Mesothelial cell of epicardium (in vitro differentiated cells): ENCODE measurements at places on chromosomes 3 and 15. TPM values are rescaled to one million over a fixed set of nuclear protein-coding genes. Genes with fewer than 3 reads are reported as not detected.

DNA sequence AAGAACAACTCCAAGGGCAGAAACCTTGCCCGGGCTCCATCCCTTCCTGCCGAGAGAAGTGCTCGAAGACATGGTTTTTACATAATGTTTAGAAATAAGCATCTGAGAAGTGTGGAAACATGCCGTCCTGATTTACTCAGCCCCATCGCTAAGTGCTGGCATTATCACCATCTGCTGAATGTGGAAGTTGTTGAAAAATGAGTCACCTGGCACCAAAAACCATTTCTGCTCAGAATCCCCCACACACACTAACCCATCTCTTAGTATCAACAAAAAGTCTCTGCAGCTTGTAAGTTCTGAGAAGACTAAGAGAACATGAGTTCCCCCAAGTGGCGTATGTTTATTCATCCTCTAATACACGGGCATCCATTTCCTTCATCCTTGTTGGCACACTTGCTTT is 51.0 kb upstream of the ARL8B start:
- no peak overlapping the region for H3K27ac ChIP-seq
- no peak overlapping the region for H3K4me3 ChIP-seq
- H3K27me3 ChIP-seq = no peaks in the 10 kb centered on the region
- DNase-seq = no peak
- no peaks in the 10 kb centered on the region for H3K36me3 ChIP-seq

DNA sequence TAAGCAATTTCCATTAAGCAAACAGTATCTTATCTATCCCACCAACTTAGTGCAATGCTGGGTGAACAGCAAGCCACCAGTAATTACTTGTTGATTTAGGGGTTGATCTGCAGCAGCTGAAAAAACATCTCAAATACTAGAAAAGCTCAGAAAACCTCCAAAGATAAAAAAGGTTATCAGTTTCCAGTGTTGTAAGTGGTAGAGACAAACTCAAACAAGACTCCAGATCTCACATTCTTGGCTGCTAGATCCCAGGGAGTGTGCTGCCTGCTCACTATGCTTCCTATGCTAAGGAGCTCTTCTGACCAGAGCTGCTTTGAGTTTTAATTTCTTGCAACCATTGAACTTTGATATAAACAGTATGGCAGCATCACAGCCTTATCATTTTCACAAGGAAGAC is 11.3 kb downstream of the B3GALNT1 start:
- no peak overlapping the region for H3K27ac ChIP-seq
- H3K36me3 ChIP-seq = peaks cover 23% of the 10 kb centered on the region
- no peaks in the 10 kb centered on the region for H3K27me3 ChIP-seq
- no peak overlapping the region for H3K4me3 ChIP-seq
- H3K4me1 ChIP-seq = no peaks in the 10 kb centered on the region

- peak; percentile 83 for DNase-seq
- H3K4me1 ChIP-seq = no peaks in the 10 kb centered on the region
- H3K36me3 ChIP-seq = no peaks in the 10 kb centered on the region
- H3K27ac ChIP-seq = no peak overlapping the region
Observed at GRCh38 chr15:97903971-97904572, 56.4 kb upstream of the ARRDC4 start.

GRCh38 chr3:103126115-103126514 is 691.3 kb downstream of the ZPLD1 start:
- H3K27ac ChIP-seq = no peak overlapping the region
- no peaks in the 10 kb centered on the region for H3K27me3 ChIP-seq
- H3K4me1 ChIP-seq = peaks cover 4% of the 10 kb centered on the region
- H3K4me3 ChIP-seq = no peak overlapping the region

- no peak for DNase-seq
- H3K27ac ChIP-seq = no peak overlapping the region
- H3K27me3 ChIP-seq = no peaks in the 10 kb centered on the region
- peaks cover 14% of the 10 kb centered on the region for H3K4me1 ChIP-seq
- H3K36me3 ChIP-seq = no peaks in the 10 kb centered on the region
- H3K4me3 ChIP-seq = no peak overlapping the region
Observed at GRCh38 chr15:61119556-61119955, 109.5 kb downstream of the RORA start.

GRCh38 chr3:17558565-17558964 is 183.9 kb downstream of the TBC1D5 start:
- H3K27ac ChIP-seq = no peak overlapping the region
- peaks cover 8% of the 10 kb centered on the region for H3K4me1 ChIP-seq
- no peak overlapping the region for H3K4me3 ChIP-seq
- H3K36me3 ChIP-seq = peaks cover 7% of the 10 kb centered on the region

- H3K4me3 ChIP-seq = no peak overlapping the region
- no peaks in the 10 kb centered on the region for H3K27me3 ChIP-seq
- DNase-seq = no peak
- no peak overlapping the region for H3K27ac ChIP-seq
Observed at GRCh38 chr3:195773956-195774537, 37.7 kb downstream of the MUC4 start.

GRCh38 chr3:195441051-195441450 is 1.8 kb downstream of the ACAP2 start:
- no peak for DNase-seq
- H3K36me3 ChIP-seq = no peaks in the 10 kb centered on the region
- no peaks in the 10 kb centered on the region for H3K27me3 ChIP-seq
- H3K27ac ChIP-seq = peak overlapping the region; percentile 96
- H3K4me1 ChIP-seq = peaks cover 23% of the 10 kb centered on the region

- no peak for DNase-seq
- no peak overlapping the region for H3K4me3 ChIP-seq
- H3K27me3 ChIP-seq = no peaks in the 10 kb centered on the region
- H3K36me3 ChIP-seq = peaks cover 7% of the 10 kb centered on the region
- no peak overlapping the region for H3K27ac ChIP-seq
Observed at GRCh38 chr3:43418601-43419272, 132.4 kb downstream of the SNRK start.

- no peak overlapping the region for H3K27ac ChIP-seq
- H3K4me3 ChIP-seq = no peak overlapping the region
- no peaks in the 10 kb centered on the region for H3K27me3 ChIP-seq
- no peak for DNase-seq
- H3K4me1 ChIP-seq = peaks cover 5% of the 10 kb centered on the region
- H3K36me3 ChIP-seq = no peaks in the 10 kb centered on the region
Observed at GRCh38 chr15:79339588-79340314, 28.8 kb downstream of the TMED3 start.

- no peaks in the 10 kb centered on the region for H3K27me3 ChIP-seq
- DNase-seq = no peak
- H3K4me1 ChIP-seq = no peaks in the 10 kb centered on the region
Observed at GRCh38 chr15:65595960-65596359, 15.0 kb downstream of the INTS14 start.

DNA sequence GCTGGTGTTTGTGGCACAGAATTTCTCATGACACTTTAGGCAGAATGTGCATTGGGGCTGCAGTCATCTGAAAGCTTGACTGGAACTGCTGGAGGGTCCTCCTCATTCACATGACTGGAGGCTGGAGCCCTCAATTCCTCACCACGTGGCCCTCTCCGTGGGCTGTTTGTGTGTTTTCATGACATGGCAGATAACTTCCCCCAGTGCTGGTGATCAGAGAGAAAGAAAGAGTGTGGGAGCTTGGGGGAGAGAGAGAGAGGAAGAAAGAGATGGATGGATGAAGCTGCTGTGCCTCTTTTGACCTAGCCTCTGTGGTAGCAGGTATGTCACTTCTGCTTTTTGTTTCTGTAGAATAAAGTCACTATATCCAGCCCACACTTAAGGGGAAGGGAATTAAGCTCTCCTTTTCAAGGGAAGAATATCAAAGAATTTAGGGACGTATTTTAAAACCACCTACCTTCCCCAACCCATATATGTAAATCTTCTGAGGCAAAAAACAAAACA is 169.6 kb upstream of the IL12A start:
- peaks cover 3% of the 10 kb centered on the region for H3K36me3 ChIP-seq
- H3K4me1 ChIP-seq = peaks cover 51% of the 10 kb centered on the region
- peak overlapping the region; percentile 13 for H3K27ac ChIP-seq
- no peaks in the 10 kb centered on the region for H3K27me3 ChIP-seq

DNA sequence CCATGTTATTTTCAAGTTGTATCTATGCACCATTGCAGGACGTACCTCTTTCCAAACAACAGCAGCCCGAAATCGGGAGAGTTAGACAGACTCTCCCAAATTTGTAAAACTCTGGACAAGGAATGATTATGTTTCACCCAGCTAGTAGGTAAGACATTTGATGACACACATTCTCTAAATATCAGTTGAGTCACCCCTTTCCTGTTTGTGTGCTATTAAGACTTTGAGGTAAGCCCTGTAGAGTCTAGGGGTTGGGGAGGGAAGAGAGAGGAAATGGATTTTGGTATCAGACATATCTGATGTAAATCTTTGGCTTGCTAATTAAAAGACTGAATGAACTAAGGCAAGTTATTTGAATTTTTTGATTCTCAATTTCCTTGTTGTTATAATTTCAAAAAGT is 999.0 kb downstream of the TUSC7 start:
- no peak for DNase-seq
- no peak overlapping the region for H3K4me3 ChIP-seq

GRCh38 chr15:26661748-26662147 is 111.1 kb downstream of the GABRB3 start:
- no peaks in the 10 kb centered on the region for H3K27me3 ChIP-seq
- DNase-seq = no peak
- no peaks in the 10 kb centered on the region for H3K36me3 ChIP-seq
- no peak overlapping the region for H3K4me3 ChIP-seq

DNA sequence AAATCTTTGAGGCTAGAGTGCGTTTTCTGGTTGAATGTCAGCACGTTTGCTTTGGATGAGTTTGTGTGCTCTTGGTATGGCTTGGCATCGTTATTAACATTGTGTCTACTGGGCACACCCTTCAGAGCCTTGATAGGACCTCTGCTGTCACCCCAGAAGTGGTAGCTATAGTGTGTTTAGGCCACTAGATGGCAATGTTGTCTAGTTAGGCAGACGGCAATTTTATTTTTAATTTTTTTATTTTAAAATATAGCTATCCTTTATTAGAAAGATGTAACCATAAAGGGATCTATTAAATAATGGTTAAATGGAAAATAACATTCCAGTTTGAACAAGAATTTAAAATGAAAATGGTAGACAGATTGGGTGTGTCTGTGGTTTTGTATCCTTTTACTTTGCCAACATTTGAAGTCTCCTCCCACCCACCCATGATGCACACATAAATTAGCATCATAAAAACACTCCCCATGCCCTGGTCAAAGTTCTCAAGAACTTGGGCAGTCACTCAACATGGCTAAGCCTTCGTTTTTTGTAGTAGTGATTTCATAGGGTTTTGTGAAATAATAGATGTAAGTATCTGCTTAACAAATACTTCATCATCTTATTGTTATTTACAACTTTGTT is 200.7 kb downstream of the KCNH8 start:
- no peak overlapping the region for H3K4me3 ChIP-seq
- no peak overlapping the region for H3K27ac ChIP-seq
- H3K36me3 ChIP-seq = no peaks in the 10 kb centered on the region
- H3K27me3 ChIP-seq = peaks cover 1% of the 10 kb centered on the region

GRCh38 chr3:3353153-3353552 is 173.7 kb upstream of the CRBN start:
- H3K27ac ChIP-seq = no peak overlapping the region
- H3K4me3 ChIP-seq = no peak overlapping the region

- H3K4me3 ChIP-seq = peak overlapping the region; percentile 22
- no peak for DNase-seq
- no peaks in the 10 kb centered on the region for H3K36me3 ChIP-seq
- peaks cover 29% of the 10 kb centered on the region for H3K4me1 ChIP-seq
Observed at GRCh38 chr3:111277226-111277625, 205.6 kb downstream of the NECTIN3 start.

DNA sequence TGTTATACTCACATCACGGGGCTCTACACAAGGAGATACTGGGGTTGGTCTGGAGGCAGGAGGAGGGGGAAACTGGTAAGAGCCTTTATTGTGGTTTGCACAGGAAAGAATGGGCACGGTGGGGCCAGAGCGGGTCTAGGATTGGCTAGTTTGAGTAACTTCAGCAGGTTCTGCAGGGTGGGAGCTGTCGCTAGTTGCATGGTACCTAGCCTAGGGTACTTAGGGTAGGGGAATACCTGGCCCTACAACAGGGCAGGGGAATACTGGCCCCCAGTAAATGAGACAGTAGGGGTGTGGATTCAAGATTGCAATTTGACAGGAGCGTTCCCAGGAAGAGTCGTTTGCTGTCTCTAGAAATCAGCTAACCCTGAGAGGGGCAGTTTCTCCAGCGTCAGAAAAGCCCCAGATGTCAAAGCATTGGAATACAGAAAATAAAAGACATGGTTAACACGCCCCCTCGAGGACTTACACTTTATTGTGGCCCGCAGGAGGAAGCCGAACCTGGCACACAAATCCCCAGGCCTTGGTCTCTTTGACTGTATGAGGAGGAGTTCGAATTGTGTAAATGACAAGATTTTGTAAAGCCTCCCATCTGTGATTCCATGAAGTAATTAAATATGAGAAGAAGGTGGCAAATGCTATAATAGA is 32.0 kb downstream of the ST8SIA2 start:
- H3K4me1 ChIP-seq = no peaks in the 10 kb centered on the region
- DNase-seq = no peak
- no peaks in the 10 kb centered on the region for H3K27me3 ChIP-seq

- H3K36me3 ChIP-seq = no peaks in the 10 kb centered on the region
- H3K27me3 ChIP-seq = no peaks in the 10 kb centered on the region
- DNase-seq = no peak
- H3K27ac ChIP-seq = peak overlapping the region; percentile 45
- peaks cover 25% of the 10 kb centered on the region for H3K4me1 ChIP-seq
- no peak overlapping the region for H3K4me3 ChIP-seq
Observed at GRCh38 chr3:12280357-12280806, 8.5 kb upstream of the PPARG start.

- H3K4me1 ChIP-seq = peaks cover 11% of the 10 kb centered on the region
- no peaks in the 10 kb centered on the region for H3K36me3 ChIP-seq
- no peak overlapping the region for H3K4me3 ChIP-seq
- no peak for DNase-seq
- H3K27me3 ChIP-seq = no peaks in the 10 kb centered on the region
Observed at GRCh38 chr3:89533275-89533674, 425.9 kb downstream of the EPHA3 start.

DNA sequence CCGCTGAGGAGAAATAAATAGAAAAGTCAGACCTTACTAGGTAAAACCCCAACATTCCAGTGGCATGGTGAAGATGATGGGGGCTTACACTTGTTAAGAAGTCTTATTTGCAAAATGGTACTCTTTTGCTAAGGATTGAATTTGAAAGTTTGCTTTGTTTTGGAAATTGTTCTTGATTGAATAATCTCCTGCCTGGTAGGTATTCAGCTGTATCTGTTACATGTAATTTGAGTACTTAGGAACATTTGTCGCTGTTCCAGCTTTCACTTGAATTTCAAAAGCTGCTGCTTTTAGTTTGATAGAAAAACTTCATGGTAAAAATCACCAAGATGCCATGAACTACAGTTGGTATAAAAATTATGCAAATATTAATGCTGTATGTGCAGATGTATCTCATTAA is 44.6 kb downstream of the TFG start:
- H3K27ac ChIP-seq = no peak overlapping the region
- peaks cover 19% of the 10 kb centered on the region for H3K36me3 ChIP-seq
- peaks cover 2% of the 10 kb centered on the region for H3K4me1 ChIP-seq
- DNase-seq = no peak

The CX3CR1 gene
- total RNA-seq = 0.20 to 0.51 TPM (median 0.22 TPM) in 3 replicates

The ITIH3 gene
- total RNA-seq = 22.4 to 25.0 TPM (median 23.1 TPM) in 3 replicates

The DZIP1L gene
- 24.9 to 26.5 TPM (median 25.1 TPM) in 3 replicates for total RNA-seq

The GOLGA8G gene
- not detected in 3 replicates for total RNA-seq

The BUB1B gene
- total RNA-seq = 29.0 to 38.2 TPM (median 35.5 TPM) in 3 replicates

The HDDC3 gene
- total RNA-seq = 11.5 to 12.4 TPM (median 11.9 TPM) in 3 replicates

The CATSPER2 gene
- total RNA-seq = 6.6 to 11.2 TPM (median 7.8 TPM) in 3 replicates

The TMEM207 gene
- not detected in 3 replicates for total RNA-seq

The SENP8 gene
- total RNA-seq = 3.7 to 5.3 TPM (median 4.7 TPM) in 3 replicates

The LRRK1 gene
- 1.4 to 2.3 TPM (median 2.0 TPM) in 3 replicates for total RNA-seq

The SLC2A2 gene
- total RNA-seq = not detected in 3 replicates

The CCDC80 gene
- total RNA-seq = 126 to 134 TPM (median 133 TPM) in 3 replicates

The B3GALNT1 gene
- 31.1 to 36.0 TPM (median 31.4 TPM) in 3 replicates for total RNA-seq

The PPM1L gene
- total RNA-seq = 10.6 to 12.1 TPM (median 10.8 TPM) in 3 replicates
